ENCODE measurements at places on chromosomes 11 and 22. TPM values are rescaled to one million over a fixed set of nuclear protein-coding genes. Genes with fewer than 3 reads are reported as not detected.

SAA1 gene
- total RNA-seq = not detected

JAM3 gene
- total RNA-seq = 148 TPM

PKDREJ gene
- not detected for total RNA-seq

C11orf65 gene
- 1.1 TPM for total RNA-seq

CCDC188 gene
- total RNA-seq = 0.30 TPM

RTN4RL2 gene
- not detected for total RNA-seq

PKNOX2 gene
- 1.8 TPM for total RNA-seq

P2RX3 gene
- total RNA-seq = not detected
